ENCODE measurements at places on chromosomes 11 and 22. TPM values are rescaled to one million over a fixed set of nuclear protein-coding genes. Genes with fewer than 3 reads are reported as not detected.

DNA sequence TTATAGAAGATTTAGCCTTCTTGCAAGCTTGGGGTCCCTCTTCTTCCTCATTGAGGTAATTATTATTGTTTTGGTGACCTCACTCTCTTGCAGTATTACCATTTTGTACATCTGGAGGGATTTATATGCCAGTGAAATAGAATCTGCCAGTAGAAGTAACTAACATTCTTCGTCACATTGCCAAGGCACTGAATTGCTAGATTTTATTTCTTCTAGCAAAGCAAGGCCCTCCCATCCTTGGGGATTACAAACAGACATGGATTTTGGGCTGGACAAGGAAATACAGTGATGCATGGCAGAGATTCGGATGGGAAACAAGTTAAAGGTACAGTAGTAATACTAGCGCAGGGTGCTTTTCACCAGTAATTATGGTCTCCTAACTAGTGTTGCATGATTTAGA is 7.8 kb downstream of the ADAMTS15 start:
- DNase-seq = no peak

Gene BAIAP2L2
- total RNA-seq = under 0.01 TPM

DNA sequence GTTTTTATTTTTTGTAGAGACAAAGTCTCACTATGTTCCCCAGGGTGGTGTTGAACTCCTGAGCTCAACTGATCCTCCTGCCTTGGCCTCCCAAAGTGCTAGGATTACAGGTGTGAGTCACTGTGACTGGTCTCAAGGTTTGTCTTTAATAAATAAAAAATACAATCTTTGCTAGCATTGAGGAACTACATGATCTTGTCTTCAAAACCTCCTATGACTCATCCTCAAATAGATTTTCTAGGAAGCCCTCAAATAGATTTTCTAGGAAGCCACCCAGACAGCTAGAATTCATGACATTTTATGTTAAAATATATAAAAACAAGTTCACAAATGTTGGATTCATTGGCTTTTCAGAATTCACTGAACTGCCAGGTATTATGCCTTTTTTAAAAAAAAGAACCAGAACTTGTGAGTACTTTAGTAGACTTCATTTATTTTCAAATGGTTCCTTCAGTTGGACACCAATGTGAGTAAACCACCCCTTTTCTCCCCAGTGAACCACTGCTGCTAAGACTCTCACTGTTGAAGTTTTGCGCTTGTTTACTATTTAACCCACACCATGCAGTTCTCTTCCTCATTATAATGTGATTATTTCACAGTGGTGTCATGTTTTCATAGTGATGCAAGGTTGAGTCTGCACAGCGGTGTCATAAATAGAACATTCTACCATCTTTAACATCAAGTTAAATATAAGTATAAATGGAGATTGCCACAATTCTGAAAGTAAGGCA is 303.9 kb downstream of the CASP12 start:
- DNase-seq = no peak

DNA sequence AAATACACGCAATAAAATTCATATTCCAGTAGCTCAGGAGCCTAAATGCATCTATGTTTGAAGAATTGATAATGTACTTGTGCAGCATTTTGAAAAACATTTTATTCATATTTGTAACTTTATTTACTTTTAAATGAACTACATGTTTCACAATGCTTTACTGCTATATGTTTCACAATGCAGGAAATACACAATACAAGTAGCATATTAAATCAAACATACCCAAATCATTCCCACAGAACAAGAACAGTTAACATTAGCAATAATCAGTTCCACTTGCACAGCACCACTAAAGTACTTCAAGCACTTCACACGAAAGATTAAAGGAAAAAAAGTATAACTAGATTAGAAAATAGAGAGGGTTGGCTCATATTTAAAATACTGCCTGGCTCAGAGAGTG is 343.6 kb upstream of the CCDC90B start:
- DNase-seq = no peak

GRCh38 chr22:50034126-50035081 is 21.8 kb upstream of the IL17REL start:
- DNase-seq = no peak

DNA sequence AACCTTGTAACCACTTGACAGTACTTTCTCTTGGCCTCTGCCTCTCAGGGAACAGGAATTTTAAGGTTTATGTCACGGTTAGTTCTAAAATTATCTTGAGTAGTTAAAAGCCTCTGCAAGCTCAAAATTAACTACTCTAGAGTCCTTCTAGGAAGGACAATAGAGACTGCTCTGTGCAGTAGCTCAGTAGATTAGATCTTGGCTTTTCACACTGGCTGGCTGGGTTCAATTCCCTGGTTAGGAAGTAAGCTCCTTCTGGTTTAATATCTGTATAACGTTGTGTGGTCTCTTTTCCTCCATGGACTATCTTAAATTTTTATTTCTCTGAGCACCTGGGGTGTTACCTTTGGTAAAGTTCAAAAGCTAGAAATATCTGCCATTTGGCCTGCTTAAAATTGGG is 109.2 kb downstream of the AASDHPPT start:
- DNase-seq = no peak

Gene DEPDC5
- total RNA-seq = 15.9 TPM

DNA sequence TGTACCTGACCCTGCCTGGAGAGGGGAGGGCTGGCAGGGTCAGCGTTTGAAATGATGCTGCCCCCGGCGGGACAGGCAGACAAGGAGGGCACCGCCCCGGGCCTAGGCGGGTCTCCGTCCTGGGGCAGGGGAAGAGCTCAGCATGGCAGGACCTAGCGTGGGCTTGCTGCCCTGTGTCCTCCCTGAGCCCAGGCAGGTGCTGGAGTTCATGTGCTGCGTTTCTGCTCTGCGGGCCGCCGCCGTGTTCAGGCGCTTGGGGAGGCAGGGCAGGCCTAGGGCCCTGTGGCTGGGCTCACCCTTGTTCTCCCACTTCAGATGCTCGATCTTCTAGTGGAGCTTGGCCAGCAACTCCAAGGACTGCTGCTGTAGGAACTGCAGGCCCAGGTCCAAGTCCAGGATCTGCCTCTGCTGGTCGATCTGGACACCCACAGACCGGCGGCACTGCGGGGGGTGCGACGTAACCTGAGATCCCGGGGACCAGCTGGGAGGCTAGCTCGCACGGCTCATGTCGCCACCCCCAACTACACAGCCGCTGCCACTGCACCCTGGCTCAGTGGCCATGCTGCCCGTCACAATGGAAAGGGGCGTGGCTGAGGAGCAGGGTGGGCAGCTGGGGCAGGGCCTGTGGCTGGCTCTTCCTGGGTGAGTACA is 84.4 kb downstream of the MED15 start:
- DNase-seq = no peak

DNA sequence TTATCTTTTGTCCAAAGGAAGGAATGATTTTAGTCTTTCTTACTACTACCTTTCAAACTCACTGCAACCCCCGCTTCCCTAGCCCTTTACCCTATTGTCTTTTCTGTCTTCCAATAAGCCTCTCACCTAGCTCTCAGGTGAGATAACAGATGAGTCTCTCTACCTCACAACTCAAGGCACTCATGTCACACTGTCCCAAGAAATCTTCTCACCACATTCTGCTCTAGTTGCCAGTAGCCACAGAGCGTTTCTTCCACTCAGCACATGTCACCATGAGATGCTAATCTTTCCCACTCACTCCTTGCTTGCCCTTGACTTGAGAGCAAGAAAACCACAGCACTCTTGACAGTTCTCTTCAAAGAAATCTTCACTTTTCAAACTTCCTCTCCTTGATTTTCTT is 32.7 kb upstream of the TMEM41B start:
- DNase-seq = no peak

Gene DEUP1
- 0.82 TPM for total RNA-seq

Gene OR4D5
- total RNA-seq = under 0.01 TPM

- DNase-seq = no peak
Measured at GRCh38 chr11:73551677-73552076, 46.2 kb downstream of the FAM168A start.

Gene TMEM123
- 109 TPM for total RNA-seq

- no peak for DNase-seq
Measured at GRCh38 chr11:132549561-132549960, 982.7 kb downstream of the OPCML start.

- no peak for DNase-seq
Measured at GRCh38 chr11:119306373-119306890, 10.5 kb downstream of the MCAM start.

GRCh38 chr22:32494971-32495370 is 20.4 kb downstream of the FBXO7 start:
- no peak for DNase-seq

Gene MAPK8IP2
- total RNA-seq = 60.3 TPM

Gene CUL5
- total RNA-seq = 117 TPM

Gene SLC17A6
- 11.8 TPM for total RNA-seq

DNA sequence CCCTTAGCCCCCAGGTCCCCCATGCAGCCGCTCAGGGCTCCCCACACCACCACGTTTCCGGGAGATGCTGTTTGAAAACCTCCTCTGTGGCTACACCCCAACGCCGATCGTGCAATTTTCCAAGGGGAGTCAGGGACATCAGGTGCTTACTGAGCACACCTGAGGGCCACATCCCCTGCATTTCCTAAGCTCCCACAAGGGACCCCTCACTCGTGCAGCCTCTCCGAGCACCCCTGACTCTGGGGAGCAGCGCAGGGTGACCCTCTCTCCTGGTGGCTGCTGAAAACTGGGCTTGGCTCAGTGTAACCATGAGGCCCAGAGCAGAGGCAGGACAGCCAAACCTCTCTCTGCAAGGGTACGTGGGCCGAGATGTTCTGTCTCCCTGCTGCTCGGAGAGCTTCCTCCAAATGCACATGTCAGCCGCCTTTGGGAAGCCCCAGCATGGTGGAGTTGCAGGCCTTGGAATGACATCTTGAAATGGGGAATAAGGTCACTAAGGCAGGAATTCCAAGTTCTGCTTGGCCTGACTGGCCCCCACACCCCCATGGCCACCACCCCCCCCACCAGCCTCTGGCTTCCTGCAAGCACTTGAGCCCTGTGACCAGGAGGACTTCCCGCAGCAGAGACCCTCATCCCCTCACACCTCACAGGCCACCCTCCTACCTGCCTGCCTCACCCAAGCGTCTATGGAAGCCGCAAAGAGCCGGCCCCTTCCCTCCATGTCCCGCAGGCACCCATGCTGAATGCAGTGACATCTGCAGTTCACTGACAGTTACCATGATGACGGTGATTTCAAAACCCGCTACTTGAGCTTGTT is 257.4 kb downstream of the BRD1 start:
- DNase-seq = no peak

GRCh38 chr11:131491503-131491902 is 121.1 kb downstream of the NTM start:
- no peak for DNase-seq

Gene PHF21B
- total RNA-seq = 8.6 TPM

- no peak for DNase-seq
Measured at GRCh38 chr22:25510876-25511275, 53.6 kb upstream of the GRK3 start.

GRCh38 chr11:33909150-33909549 is 17.3 kb upstream of the LMO2 start:
- no peak for DNase-seq

Gene CLTCL1
- 9.8 TPM for total RNA-seq

Gene BCO2
- 6.5 TPM for total RNA-seq

Gene AP5B1
- total RNA-seq = 4.1 TPM

Gene TRIM48
- not detected for total RNA-seq

GRCh38 chr11:131534611-131535010 is 164.2 kb downstream of the NTM start:
- no peak for DNase-seq

Gene SLN
- 35.5 TPM for total RNA-seq

Gene PRR33
- not detected for total RNA-seq

Gene DKK3
- 225 TPM for total RNA-seq

- DNase-seq = no peak
Measured at GRCh38 chr11:122755409-122755808, 82.9 kb upstream of the CRTAM start.

Gene MS4A12
- not detected for total RNA-seq
